ENCODE measurements at places on chromosomes 5 and 9. TPM values are rescaled to one million over a fixed set of nuclear protein-coding genes. Genes with fewer than 3 reads are reported as not detected.

Gene EDIL3
- total RNA-seq: 27.8 TPM

DNA sequence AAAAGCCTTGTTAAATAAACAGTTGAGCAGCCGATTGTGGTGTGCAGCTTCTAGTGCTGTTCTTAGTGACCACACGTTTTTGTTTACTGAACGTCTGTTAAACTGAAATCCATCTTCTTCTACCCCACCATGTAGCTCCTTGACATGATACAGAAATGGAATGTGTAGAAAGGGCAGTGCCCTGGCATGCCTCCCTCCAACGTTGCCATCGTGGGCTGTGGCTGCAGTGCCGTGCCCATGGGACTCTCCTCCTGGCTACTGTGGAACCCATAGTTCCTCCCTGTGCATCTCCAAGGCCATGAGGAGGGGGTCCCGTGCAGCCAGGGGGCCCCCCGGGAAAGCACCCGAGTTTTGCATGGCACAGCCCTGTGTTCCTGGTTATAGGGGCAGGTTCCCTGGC is 23.3 kb upstream of the TGFBI start:
- no peak for DNase-seq

Gene CDX1
- not detected for total RNA-seq

GRCh38 chr5:38148021-38148625 is 110.2 kb upstream of the EGFLAM start:
- DNase-seq: no peak

DNA sequence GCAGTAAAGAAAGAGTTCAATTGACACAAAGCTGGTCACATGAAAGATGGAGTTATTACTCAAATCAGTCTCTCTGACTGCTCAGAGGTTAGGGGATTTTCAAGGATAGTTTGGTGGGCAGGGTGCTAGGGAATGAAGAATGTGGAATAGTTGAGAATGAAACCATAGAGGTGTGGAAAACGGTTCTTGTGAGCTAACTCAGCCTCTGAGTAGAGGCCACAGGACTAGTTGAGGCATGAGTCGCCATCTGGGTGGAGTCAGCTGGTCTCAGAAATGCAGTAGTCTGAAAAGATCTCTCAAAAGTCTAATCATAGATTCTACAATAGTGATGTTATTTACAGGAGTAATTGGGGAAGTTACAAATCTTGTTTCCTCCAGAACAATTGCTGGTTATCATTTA is 178.9 kb upstream of the SPEF2 start:
- no peak for DNase-seq

GRCh38 chr9:134670851-134671281 is 29.3 kb downstream of the COL5A1 start:
- no peak for DNase-seq

DNA sequence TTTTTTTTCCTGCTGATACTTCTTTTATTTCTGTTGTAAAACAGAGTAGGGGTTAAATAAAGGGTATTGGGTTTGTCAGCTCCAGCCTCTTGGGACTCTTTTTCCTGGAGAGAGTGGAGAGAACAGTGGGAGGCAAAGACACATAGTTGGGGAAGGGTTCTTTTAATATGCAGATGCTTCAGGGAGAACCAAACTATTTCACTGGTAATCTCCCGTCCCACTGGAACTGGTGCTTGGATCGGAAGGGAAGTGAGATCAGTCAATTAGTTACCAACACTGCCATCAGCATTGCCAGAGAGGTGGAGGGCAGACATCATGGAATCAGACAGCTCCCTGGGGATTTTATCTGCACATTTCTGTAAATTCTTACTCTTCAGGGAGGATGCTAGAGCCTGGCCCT is 47.6 kb upstream of the ELOVL7 start:
- no peak for DNase-seq

Gene SLC34A1
- total RNA-seq: not detected
